ENCODE measurements at places on chromosomes 1 and 21. TPM values are rescaled to one million over a fixed set of nuclear protein-coding genes. Genes with fewer than 3 reads are reported as not detected.

LCE1E gene
- not detected for total RNA-seq

PTAFR gene
- total RNA-seq, result 0.09 TPM

MYBPH gene
- total RNA-seq, result not detected

EVA1B gene
- total RNA-seq, result 89.6 TPM

VWA5B1 gene
- not detected for total RNA-seq

EVA1C gene
- total RNA-seq, result 14.1 TPM

ZBTB48 gene
- total RNA-seq, result 15.0 TPM

SPATA45 gene
- not detected for total RNA-seq

WNT9A gene
- total RNA-seq, result 0.26 TPM

LMOD1 gene
- total RNA-seq, result not detected

AADACL4 gene
- total RNA-seq, result not detected

CD34 gene
- total RNA-seq, result 6.4 TPM

PRMT6 gene
- 10.6 TPM for total RNA-seq

KRTAP19-2 gene
- total RNA-seq, result not detected

MINDY1 gene
- total RNA-seq, result 10.7 TPM

PHACTR4 gene
- total RNA-seq, result 26.8 TPM

SLC1A7 gene
- not detected for total RNA-seq

CRB1 gene
- total RNA-seq, result not detected

GPX7 gene
- 13.5 TPM for total RNA-seq

PTPN14 gene
- total RNA-seq, result 62.7 TPM

UQCRHL gene
- 6.6 TPM for total RNA-seq

BSND gene
- total RNA-seq, result not detected

ILDR2 gene
- under 0.01 TPM for total RNA-seq

STIL gene
- 3.5 TPM for total RNA-seq

KCNJ10 gene
- total RNA-seq, result not detected

THEM5 gene
- 0.33 TPM for total RNA-seq

WNT3A gene
- total RNA-seq, result not detected

FCAMR gene
- total RNA-seq, result not detected

KMO gene
- not detected for total RNA-seq

ZNF695 gene
- 1.5 TPM for total RNA-seq

HMCN1 gene
- total RNA-seq, result 16.8 TPM

TRIM58 gene
- total RNA-seq, result 0.33 TPM

NTMT2 gene
- not detected for total RNA-seq

SLAMF1 gene
- total RNA-seq, result 0.43 TPM

TACSTD2 gene
- 11.3 TPM for total RNA-seq

PCAT6 gene
- total RNA-seq, result not detected

LMX1A gene
- not detected for total RNA-seq

CD244 gene
- total RNA-seq, result not detected

PROK1 gene
- not detected for total RNA-seq

NPL gene
- total RNA-seq, result 2.4 TPM

CHIA gene
- not detected for total RNA-seq

SPRR1A gene
- not detected for total RNA-seq

ZSWIM5 gene
- 10.1 TPM for total RNA-seq

All from dermis lymphatic vessel endothelial cell (primary cell).